Right cardiac atrium (tissue), 5 donors: ENCODE measurements at places on chromosomes 2 and 18. TPM values are rescaled to one million over a fixed set of nuclear protein-coding genes. Genes with fewer than 3 reads are reported as not detected.

Gene ANKRD30B
- polyA plus RNA-seq = not detected

Gene DSG4
- not detected for polyA plus RNA-seq

Gene ABI2
- 26.4 TPM for polyA plus RNA-seq

Gene CHN1
- 5.3 TPM for polyA plus RNA-seq

Gene CFAP221
- polyA plus RNA-seq = 0.63 TPM

Gene ARHGEF4
- 2.8 TPM for polyA plus RNA-seq

Gene MAP3K19
- polyA plus RNA-seq = not detected

Gene BIN1
- 5.9 TPM for polyA plus RNA-seq

Gene TPO
- polyA plus RNA-seq = 1.4 TPM

Gene AKAIN1
- not detected for polyA plus RNA-seq

Gene SKOR2
- not detected for polyA plus RNA-seq

Gene CNDP1
- 0.05 TPM for polyA plus RNA-seq

Gene TUBA3E
- 28.8 TPM for polyA plus RNA-seq

Gene RAB6C
- 0.07 TPM for polyA plus RNA-seq

Gene IGFBP2
- polyA plus RNA-seq = 115 TPM
